Hematopoietic multipotent progenitor cell treated with erythropoietin and hydrocortisone succinate and interleukin-3 and kit ligand, for 6 days (in vitro differentiated cells): ENCODE measurements at places on chromosomes 3 and 15.

- DNase-seq = no peak
These were observed 147.6 kb downstream of the DNAJB8 start for GRCh38 chr3:128319107-128319506.

- DNase-seq = peak; percentile 69
These were observed 12.1 kb downstream of the CHSY1 start for GRCh38 chr15:101239724-101240136.

- no peak for DNase-seq
These were observed 171.9 kb downstream of the SYNPR start for GRCh38 chr3:63450023-63450422.

GRCh38 chr15:74613089-74613952, 2.3 kb upstream of the CLK3 start:
- DNase-seq = no peak

GRCh38 chr3:98812851-98813374, 49.8 kb downstream of the ST3GAL6 start:
- DNase-seq = peak; percentile 73

GRCh38 chr3:175620532-175620931, 761.4 kb downstream of the NAALADL2 start:
- no peak for DNase-seq

- DNase-seq = peak; percentile 3
These were observed 682.8 kb upstream of the ARPP21 start for GRCh38 chr3:34956511-34956910.

DNA sequence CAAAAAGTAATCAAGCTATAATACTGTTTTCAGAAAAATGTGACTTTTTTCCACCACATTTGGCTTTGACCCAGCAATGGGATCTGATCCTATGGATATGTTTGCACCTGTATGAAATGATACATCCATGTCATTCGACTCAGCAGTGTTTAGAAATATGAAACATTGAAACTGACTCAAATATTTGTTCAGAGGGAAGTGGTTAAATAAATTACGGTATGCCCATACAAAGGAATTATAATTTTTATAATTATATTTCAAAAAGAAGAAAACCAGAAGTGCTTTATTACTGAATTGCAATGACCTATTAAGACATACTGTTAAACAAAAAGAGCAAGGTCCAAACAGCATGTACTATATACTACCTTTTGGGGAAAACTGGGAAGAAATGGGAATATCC, 546.5 kb downstream of the MAGI1 start:
- DNase-seq = no peak

DNA sequence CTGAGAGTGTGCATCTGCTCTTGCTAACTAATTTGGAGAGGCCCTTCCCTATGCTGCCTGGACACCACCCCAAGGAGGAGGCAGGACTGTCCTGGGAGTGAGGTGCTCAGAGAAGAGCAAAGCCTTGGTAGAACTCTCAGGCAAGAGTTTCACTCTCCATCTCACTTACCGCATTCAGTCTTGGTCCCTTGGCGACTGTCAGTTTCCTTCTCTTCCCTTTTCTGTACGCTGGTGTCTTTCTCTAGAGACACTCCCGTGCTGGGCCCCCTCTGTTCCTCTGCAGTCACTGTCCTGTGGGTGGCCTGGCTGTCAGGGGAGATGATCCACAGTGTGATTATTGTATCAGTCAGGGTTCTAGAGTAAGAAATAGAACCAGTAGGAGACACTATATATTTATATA, 44.0 kb downstream of the IDH2 start:
- DNase-seq = no peak

GRCh38 chr15:89361451-89362202, 27.0 kb upstream of the POLG start:
- DNase-seq = peak; percentile 83
